CD4-positive, alpha-beta T cell treated with Interleukin-4 for 4 hours (primary cell): ENCODE measurements at places on chromosomes 2 and 18.

- no peak for DNase-seq
Measured at GRCh38 chr2:7497178-7497577, 580.0 kb downstream of the RNF144A start.

GRCh38 chr2:221283896-221284545, 288.1 kb downstream of the EPHA4 start:
- no peak for DNase-seq

DNA sequence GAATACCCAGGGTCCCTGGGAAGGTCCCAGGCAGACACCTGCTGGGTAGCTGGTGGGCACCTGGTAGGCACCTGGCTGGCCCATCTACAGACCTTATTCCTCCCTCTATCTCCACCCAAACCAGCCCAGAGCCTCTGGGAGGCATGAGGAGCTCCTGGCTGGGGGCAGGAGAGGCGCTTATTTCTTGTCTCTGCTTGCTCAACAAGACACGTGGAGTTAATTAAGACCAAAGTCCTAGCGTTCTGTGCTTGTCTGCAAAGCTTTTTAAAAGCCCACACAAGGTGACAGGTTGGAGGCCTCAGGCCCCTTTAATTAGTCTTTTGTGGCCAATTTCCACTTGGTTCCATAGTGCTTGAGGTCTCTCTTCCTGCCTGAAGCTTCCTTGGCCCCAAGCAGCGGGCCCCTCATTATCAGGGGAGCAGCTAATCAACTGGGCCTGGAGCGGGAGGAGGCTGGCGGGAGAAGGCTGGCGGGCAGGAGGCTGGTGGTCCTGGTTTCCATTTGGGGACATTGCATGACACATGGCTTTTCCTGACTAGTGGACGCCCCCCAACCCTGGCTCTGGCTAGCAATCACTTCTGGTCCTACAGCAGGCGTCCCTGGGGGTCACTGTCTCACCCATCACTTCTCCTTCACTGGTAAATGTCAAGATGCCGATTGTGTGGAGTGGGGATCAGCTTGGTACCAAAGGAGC, 65.4 kb upstream of the HDAC4 start:
- no peak for DNase-seq

DNA sequence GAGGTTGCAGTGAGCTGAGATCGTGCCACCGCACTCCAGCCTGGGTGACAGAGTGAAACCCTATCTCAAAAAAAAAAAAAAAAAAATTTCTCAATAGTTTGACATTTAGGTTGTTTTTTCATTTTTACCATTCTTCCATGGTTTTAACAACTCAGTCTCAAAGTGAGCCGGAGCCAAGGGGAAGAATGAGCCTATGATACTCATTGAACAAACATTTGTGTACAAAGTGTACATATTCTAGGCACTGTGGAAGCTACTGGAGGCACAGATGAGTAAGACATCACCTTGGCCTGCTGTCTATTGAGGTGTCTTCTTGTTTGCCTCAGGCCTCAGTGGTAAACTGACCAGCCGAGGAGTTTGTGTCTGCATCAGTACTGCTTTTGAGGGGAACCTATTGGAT, 21.9 kb downstream of the CENPO start:
- DNase-seq = no peak

- no peak for DNase-seq
Measured at GRCh38 chr2:240593703-240594451, 7.3 kb downstream of the CAPN10 start.

- no peak for DNase-seq
Measured at GRCh38 chr2:56204556-56204955, 20.8 kb downstream of the CCDC85A start.

- DNase-seq = no peak
Measured at GRCh38 chr2:158742536-158742935, 52.6 kb upstream of the DAPL1 start.

GRCh38 chr18:35042389-35043071, 1.3 kb downstream of the MAPRE2 start:
- DNase-seq = peak; percentile 79

DNA sequence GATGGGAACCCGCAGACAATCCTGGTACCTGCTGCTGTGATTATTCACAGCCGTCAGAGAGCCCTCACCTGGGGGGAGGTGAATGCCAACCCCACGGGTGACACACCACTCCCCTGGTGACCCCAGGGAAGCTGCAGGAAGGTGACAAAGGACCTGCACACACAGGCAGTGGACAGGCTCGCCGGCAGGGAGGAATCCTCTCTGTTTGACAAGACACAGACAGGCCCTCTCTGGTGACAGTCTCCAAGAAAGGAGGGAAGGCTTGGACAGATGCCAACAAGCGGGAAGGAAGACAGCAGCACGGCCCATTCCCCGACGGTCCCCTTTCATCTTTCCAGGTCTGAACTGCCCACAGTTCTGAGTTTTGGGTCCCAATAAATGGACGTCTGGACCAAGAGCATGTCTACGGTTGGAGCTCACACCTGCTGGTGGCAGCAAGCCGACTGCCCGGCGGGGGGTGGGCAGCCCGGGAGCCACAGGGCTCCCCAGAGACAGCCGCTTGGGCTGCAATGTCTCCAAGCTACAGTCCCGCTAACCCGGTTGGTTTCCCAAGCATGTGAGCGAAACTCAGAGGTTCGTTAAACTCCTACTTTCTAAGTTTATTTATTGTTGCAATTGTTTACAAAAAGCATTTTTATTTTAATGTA, 31.8 kb downstream of the HDAC4 start:
- no peak for DNase-seq

DNA sequence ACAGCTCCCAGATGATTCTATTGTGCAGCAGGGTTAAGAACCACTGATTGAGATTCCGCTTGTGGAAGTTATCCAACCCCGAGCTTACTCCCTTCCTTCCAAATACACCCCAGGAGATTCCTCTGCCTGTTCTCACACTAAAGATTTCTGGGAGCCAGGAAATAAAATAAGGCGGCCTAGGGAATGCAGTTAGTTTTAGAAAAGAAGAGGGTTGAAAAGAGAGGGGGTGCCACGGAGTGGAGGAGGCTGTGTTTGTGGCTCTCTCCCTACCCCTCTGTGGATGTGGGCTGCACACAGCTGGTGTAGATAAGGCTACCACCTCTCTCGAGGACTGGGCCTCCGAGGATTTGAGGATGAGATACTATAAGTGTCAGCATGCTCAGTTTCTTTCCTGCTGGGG, 25.1 kb upstream of the SP3 start:
- DNase-seq = no peak

- no peak for DNase-seq
Measured at GRCh38 chr2:39181297-39181696, 60.4 kb upstream of the SOS1 start.

GRCh38 chr2:377414-377813, 89.5 kb upstream of the ALKAL2 start:
- DNase-seq = no peak

- DNase-seq = no peak
Measured at GRCh38 chr2:101741775-101742520, 44.4 kb downstream of the MAP4K4 start.

- DNase-seq = no peak
Measured at GRCh38 chr2:152406119-152406835, 71.3 kb downstream of the FMNL2 start.

- no peak for DNase-seq
Measured at GRCh38 chr2:132797556-132797955, 127.6 kb upstream of the LYPD1 start.

- DNase-seq = peak; percentile 74
Measured at GRCh38 chr2:219155054-219155644, 5.5 kb downstream of the NHEJ1 start.
